ENCODE measurements at places on chromosomes 6 and 20. TPM values are rescaled to one million over a fixed set of nuclear protein-coding genes. Genes with fewer than 3 reads are reported as not detected.

GRCh38 chr6:166284640-166285039 lies 23.6 kb downstream of the PRR18 start:
- DNase-seq, result no peak

GRCh38 chr20:46070215-46070900 lies 19.4 kb downstream of the NCOA5 start:
- DNase-seq, result no peak

DNA sequence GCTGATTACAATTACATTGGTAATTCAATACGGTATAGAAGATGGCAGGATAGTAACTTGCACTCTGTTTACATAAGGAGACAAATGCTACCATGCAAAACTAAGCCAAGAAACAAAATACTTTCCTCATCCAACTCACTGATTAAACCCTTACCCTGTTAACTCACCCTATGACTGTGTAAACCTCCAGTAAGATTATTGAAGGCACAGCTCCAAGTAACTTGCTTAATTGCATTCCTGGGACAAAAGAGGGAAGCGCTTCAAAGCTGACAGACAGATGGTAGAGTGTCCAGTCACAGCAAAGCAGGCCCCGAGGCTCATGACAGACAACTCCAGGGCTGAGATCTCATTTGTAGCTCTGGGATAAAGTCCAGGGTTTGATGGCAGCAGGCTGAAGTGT lies 6.9 kb upstream of the KIF16B start:
- no peak for DNase-seq

DNA sequence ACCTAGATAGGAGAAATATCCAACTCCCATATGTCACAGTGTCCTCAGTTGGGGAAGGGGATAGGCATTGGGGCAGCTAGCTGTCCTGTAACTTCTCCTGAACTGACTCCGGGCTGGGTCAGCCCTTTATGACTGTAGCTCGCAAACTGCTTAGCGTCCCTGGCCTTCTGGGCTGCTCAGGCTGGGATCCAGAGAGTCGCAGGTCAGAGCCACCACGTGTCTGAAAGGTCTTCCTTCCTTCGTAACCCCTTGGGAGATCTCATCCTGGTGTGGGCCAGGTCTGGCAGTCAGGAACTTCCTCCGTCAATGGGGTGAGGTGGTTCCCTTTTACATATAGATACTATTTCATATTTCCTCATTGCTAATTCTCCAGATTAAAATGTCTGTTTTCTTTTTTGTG lies 28.8 kb upstream of the HINT3 start:
- no peak for DNase-seq

- no peak for DNase-seq
Measured at GRCh38 chr6:97052896-97053295, 128.4 kb downstream of the KLHL32 start.

DNA sequence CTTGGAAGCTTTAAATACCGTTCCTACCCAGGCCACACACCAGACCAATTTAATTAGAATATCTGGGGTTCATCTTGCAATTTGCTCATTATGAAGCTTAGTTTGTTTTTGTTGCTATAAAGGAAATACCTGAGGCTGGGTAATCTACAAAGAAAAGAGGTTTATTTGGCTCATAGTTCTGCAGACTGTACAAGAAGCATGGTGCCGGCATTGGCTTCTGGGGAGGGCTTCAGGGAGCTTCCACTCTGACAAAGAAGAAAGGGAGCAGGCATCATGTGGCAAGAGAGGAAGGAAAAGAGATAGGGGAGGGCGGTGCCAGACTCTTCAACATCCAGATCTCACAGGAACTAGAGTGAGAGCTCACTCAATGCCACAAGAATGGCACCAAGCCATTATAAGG lies 73.6 kb downstream of the RNF182 start:
- no peak for DNase-seq

DNA sequence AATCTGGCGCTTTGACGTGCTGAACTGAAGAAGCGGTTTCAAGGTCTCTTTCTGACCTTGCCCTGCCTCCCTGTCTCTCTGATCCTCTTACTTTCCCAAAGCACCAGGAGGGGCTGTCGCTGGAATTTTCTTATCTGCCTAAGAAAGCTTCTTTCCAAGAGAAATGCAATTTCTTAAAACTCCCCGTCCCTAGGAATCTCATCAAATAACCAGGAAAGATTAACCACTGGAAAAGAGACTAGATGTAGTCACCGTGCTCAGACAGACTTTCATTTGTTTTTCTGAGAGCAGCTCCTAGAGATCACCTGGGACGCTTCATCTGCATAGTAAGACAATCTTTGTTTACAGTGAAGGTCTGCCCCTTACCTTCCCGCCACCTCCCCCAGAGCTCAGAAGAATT lies 38.6 kb downstream of the PDYN start:
- DNase-seq, result no peak

GRCh38 chr20:33680686-33681085 lies 5.5 kb downstream of the E2F1 start:
- DNase-seq, result no peak

- no peak for DNase-seq
Measured at GRCh38 chr20:44942264-44942973, 17.8 kb downstream of the TOMM34 start.

DNA sequence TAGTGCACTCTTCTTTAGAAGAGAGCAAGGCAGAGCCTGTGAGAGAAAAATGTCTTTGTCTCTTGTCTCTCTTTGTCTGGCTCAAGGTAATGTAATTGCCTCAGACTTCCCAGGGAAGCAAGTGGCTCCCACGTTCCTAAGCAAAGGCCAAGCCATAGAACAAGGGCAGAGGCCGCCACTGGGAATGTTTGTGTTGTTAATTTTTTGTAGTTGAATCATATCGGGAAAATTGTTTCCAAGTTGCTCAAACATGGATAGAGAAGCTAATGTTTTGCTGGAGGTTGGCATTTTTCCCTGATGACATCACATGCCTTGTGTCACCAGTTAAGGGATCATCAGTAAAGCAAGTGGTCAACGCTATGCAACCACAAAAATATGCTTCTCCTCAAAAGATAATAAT lies 211.5 kb upstream of the FOXA2 start:
- peak; percentile 97 for DNase-seq

DNA sequence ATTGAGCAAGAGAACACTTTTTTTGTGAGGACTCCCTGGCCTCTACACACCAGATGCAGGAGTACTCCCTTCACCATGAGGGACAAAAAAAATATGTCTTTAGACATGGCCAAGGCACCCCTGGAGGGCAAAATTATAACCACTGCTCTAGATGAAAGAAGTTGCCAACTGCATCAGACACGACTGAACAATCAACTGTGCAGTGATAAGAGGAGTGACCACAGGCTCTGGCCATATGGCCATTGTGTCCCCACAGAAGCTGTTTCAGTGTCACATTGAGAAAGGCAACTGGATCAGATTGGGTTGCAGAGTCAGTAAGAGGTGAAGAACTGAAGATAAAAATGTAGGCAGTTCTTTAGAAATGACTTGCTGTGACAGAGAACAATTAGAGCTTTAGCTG lies 85.7 kb downstream of the C6orf118 start:
- DNase-seq, result no peak

SLC22A3 gene
- 44.9 TPM for polyA plus RNA-seq

LST1 gene
- polyA plus RNA-seq, result not detected

TREM1 gene
- not detected for polyA plus RNA-seq

APCDD1L gene
- not detected for polyA plus RNA-seq

COL19A1 gene
- not detected for polyA plus RNA-seq

DNMT3B gene
- polyA plus RNA-seq, result 9.5 TPM

ZNF391 gene
- polyA plus RNA-seq, result 0.34 TPM
